ENCODE measurements at places on chromosomes 13 and 19.

- no peak for DNase-seq
Observed at GRCh38 chr13:96052656-96053002, 572 bp downstream of the UGGT2 start.

DNA sequence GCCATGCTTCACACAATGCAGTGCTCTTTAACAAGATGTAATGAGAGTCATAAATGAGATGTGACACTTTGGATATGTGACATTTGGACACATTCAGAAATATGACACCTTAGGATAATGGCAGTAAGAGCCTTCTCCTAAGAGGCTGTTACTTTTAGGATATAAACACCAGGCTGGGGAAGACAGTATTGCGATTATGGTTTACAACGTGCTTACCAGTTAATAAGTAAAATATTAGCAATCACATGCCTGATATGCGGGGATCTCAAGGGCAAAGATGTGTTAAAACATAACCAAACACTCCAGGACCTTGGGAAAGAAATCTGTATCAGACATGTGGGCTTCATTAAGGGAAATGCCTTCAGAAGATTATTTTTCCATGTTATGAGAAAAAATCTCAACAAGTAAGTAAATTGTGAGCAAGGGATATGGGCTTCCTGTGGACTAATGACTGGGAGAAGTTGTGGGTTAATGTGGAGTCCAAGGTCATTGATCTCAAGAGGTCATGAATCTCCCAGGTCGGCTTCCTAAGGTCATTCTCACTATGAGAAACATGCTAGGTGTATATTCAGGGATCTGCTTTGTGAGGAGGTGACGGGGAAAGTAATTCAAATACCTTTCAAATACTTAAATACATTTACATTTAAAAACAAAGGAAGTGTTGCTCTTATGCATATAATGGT lies 105.3 kb downstream of the STARD13 start:
- DNase-seq, result no peak

GRCh38 chr19:2180881-2181632 lies 17.3 kb downstream of the DOT1L start:
- no peak for DNase-seq

- DNase-seq, result no peak
Observed at GRCh38 chr13:98945863-98946605, 31.8 kb downstream of the DOCK9 start.
